PC-9 (cell line): ENCODE measurements at places on chromosomes 5 and 9. TPM values are rescaled to one million over a fixed set of nuclear protein-coding genes. Genes with fewer than 3 reads are reported as not detected.

DNA sequence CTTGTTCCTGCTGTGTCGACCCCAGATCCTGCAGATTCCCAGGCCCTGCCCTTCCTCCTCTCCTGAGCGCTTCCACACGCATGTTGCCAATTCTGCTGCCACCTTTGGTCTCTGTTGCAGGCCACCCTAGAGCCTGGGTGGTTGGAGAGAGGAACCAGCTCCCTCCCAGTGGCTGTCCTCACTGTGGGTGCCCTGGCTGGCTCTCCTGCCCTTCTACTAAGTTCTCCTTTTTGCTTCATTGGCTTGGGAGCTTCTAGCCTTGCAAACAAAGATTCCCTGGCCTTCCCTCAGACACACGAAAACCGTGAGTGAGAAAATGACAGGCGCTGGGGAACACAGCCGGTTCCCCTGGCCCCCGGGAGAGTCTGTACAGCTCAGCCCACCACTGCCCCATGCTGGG, 14.2 kb upstream of the NCS1 start:
- DNase-seq = no peak

DNA sequence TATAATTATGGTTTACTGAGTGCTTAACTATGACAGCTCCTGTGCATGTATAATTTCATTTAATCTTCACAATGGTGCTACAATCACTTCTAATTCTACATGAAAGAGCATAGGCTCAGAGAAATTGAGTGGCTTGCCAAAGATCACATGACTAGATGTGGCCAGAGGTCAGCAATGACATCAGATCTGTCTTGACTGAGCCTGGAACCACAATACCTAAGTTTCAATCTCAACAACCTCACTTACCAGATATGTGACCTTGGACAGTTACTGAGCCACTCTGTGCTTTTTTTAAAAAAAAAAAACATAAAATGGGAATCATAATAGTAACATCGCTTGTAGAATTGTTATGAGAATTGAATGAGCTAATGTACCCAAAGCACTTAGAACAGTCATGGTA, 130.7 kb downstream of the TRIM32 start:
- DNase-seq = no peak

DNA sequence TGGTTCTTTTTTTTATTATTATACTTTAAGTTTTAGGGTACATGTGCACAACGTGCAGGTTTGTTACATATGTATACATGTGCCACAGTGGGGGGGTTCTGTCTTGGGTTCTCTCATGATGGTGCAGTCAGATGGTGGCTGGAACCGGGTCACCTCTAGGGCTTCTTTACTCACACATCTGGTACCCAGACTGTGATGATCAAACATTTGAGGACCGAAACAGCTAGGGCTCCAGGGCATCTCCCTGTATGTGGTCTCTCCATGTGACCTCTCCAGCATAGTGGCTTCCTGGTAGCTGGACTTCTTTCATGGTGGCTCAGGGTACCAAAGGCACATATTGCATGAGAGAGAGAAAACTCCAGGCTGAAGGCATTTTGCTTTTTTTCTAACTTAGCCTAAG, 9.8 kb upstream of the CRHBP start:
- no peak for DNase-seq

GRCh38 chr5:43802119-43802518, 199.1 kb downstream of the NNT start:
- no peak for DNase-seq

DNA sequence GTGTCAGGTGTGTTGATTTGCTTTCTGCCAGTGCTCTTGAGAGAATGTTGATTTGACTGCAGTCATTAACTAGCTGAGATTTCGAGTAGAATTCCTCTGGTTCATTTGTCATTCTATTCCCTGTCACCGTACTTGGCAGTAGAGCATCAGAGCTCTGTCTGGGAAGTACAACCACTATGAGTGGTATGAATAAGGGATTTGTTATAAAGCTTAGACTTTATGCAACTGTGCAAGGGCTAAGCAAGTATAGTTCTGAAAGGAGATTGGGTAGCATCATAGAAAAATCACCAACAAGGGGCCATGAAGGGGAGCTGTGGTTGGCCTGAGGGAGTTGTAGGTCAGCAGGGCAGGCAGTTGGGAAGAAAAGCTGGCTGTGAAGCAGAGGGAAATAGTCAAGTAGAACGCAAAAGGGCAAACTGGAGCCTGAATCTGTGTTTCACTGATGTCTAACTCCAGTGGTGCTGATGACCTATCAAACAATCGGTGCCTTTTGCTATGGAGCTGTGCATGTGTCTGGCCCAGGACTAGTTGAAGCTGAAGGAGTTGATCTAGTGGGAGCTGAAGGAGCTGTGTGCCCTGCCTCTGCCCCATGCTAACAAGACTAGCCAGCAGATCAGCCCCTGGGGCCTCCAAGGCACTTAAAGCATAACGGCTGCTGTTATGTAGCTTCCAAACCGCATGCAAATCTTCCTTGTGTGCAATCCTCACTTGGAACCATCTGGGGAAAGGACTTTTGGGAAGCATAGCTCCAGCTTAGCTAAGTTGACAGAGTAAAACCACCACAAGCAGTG, 110.0 kb downstream of the SLC28A3 start:
- no peak for DNase-seq

DNA sequence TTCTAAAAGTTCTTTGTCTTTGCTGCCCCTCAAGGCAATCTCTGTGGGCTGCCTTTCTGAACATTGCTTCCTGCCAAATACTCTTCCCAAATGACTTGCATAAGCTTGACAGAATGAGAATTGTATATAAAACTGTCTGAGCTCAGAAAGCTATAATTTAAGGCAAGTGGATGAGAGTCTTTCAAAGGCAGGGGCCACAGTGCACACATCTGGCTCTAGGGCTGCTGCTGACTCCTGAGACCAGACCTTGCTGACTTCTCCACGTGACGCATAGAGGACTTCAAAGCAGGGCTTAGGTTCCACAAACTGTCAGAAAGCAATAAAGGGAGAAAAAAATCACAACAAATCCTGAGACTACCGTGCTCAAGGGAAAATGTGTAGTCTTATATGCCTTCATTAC, 79.4 kb upstream of the DIRAS2 start:
- DNase-seq = no peak

DNA sequence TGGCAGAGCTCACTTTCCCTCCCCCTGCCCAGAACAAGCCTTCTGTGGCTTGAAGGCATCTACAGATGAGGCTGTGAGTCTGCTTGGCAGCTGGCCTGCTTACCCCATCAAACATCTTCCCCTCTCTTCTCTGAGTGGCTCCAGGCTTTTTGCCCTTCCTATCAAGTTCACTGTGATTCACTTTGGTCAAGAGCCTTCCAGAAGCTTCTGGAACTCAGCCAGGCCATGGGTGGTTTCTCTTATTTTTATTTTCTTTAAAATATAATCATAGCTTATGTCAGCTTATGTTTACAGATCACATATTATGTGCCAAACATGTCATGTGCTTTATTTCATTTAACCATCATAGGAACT, 267.0 kb downstream of the SEC61B start:
- no peak for DNase-seq

DNA sequence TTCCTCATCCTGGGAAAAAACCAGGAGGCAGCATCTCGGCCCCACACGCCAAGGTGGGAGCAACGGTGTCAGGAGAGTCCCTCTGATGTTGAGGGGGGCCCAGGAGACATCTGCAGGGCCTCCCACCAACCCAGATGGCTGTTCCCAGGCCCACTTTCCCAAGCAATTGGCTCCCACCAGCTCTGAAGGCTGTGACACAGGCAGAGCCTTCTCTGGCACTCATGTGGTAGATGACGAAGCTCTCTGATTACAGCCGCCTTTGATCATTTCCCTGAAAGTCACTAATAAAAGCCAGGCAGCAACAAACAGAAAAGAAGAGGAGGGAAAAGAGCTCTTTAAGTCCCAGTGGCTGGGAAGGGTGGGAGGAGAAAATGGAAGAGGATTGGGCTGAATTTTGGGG, 226.5 kb downstream of the CDK5RAP2 start:
- no peak for DNase-seq

DNA sequence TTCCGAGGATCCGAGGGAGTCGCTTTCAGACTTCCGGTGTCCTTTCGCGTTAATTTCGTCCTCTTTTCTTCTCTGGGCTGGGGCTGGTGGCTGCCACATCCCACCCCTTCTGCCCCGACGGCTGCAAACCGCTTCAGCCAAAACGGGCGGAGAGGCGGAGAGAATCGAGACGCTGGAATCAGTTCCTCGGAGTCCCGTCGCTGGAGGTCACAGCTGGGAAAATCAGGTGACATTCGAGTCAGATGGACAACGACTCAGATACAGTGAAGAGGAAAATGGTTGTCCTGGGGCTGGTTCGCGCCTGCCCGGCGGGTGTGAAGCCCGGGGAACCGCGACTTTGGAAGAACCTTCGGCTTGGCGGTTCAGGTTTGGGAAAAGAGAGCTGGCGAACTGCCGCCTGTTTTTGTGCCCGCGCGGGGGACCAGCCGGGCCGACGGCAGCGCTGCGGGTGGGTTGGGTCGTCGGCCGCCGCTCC, 8.9 kb upstream of the NKX2-5 start:
- DNase-seq = no peak

DNA sequence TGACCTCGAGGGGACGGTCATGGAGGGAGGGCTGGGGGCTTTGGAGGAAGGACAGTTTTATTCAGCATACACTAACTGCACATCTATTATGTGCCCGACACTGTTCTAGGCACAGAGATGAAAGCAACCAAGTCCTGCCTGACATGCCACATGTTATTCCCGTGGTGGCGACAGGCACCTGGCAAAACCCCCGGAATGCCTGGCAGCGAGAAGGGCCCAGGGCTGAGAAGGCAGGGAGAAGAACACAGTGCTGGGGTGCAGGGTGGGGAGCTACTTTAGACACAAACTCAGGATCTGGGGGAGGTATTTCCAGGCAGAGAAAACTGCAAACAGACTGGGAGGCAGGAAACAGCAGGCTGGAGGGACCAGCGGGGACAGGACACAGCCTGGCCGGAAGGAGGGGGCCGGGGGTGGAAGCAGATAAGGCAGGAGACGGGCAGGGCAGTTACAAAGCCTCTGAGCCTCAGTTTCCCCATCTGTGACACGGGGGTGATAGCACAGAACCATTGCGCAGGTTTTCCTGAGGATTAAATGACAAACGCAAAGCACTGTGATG, 77.7 kb downstream of the STK10 start:
- DNase-seq = no peak

GRCh38 chr5:16853518-16853917, 82.6 kb downstream of the MYO10 start:
- no peak for DNase-seq

DNA sequence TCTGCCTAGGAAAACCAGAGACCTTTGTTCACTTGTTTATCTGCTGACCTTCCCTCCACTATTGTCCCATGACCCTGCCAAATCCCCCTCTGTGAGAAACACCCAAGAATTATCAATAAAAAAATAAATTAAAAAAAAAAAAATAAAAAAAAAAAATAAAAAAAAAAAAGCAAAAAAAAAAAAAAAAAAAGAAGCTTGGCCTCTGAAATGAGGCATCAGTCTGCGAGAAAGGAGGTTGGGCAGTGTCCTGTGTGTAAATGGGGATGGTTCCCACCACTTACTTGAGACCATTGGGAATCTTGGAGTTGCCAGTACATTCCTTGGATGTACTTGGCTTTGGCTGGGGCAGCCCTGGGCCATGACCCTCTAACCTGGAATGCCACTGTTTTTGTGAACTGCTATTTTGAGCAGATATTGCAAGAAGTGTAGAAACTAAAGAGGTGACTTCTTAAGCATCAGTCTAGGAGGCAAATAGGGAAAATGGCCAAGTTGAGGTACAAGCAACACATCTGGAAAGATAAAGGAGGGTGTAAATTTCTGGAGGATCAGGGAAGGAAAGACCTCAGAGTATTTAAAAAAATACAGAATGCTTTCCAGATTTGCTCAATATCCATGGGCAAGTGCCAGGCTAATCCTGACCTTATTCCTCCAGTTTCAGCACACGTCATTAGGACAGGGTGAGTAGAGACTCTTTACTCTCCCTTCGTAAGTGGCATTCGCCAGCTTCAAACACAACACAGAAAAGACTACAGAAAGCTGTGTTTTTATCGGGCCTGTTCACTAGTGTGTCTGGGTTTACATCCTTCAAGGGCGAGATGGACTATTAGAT, 58.1 kb downstream of the HSPA4 start:
- DNase-seq = no peak

DNA sequence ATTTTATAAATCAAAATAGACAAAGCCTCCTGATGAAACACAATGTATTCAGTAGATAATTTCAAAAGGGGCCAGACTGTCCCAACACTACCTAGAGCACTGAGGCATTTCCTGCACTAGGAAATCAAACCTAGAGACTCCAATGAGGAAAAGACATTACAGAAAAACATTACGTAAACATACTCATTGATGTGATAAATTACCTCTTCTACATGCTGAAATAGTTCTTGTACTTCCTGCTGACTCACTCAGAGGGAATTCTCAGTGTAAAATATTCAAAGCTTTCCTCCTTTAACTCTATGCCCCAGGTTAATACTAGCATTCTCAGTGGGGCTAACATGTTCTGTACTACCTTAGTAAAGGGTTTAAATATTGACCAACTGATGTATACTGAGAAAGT, 178.0 kb downstream of the ESM1 start:
- DNase-seq = no peak

DNA sequence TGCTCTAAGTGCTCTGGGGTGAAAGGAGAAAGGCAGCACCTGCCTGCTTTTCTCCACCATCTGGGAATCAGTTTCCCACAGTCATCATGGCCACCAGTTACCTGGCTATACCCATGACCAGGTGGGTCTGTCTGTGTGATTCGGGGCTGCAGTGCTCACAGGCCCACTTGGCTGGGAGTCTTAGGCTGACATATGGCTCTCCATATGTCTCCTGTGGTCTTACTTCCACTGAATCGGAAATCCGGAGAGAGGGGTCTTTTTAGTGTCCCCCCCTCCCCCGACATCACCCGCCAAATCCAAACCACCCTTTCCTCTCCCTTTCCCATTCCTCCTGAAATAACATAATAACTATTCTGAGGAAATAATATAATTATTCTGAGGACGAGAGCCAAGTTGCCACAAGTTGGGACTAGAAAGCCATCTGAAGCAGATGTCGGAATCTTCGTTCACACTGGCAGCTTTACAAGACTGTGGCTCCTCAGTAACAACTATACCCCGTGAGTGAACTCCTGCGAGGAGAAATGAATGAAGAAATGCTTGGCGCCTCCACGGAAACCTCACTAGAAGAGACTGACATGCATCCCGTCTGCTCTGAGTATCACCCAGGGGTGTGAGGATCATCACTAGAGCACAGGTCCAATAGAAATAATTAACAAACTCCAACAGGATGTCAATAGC, 143.4 kb downstream of the MYO10 start:
- DNase-seq = no peak

Gene IFNA13
- total RNA-seq = not detected in 2 replicates

Gene CPLANE1
- 32.5 and 45.5 TPM in 2 replicates for total RNA-seq

Gene FAM81B
- 1.8 and 5.0 TPM in 2 replicates for total RNA-seq
